ENCODE measurements at places on chromosomes 5 and 9.

GRCh38 chr5:61275841-61276240, 56.2 kb upstream of the ZSWIM6 start:
- no peak for DNase-seq

- no peak for DNase-seq
Observed at GRCh38 chr5:61327760-61328753, 4.0 kb upstream of the ZSWIM6 start.

DNA sequence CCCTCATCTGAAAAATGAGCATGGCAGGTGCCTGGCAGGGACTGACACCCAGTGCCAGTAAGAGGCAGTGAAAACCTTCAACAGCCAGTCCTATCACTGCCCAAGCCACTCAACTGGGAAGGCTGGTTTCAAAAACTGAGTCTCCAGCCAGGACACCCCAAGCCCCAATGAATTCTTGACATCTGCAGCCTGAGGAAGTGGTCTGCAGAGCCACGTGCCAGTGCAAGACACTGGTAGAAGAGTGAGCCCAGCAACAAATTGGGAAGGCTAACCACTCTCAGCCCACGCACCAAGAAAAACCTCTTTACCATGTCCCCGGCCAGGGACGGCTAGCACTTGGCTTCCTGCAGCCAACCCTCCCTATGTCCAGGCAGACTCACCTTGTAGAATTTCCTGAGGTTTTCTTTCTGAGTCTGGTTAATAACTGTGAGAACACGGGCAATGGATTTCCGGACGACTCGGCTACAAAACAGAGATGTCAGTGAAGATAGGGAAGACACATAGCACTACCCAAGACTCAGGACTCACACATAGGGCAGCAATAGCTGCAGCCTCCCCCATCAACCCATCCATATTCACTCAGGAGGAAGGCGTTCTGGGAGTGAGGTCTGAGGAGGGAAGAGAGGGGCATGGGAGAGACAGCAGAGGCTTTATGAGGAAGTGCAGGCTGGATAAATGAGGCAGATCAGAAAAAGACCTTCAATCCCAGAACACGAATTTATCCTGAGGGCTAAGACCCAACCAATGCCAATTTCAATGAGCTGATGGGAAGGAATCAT, 1.8 kb downstream of the RPL35 start:
- DNase-seq = no peak

GRCh38 chr9:88737031-88737430, 202.1 kb downstream of the NXNL2 start:
- DNase-seq = no peak

- no peak for DNase-seq
Observed at GRCh38 chr5:59038798-59039295, 456.0 kb downstream of the RAB3C start.

- DNase-seq = no peak
Observed at GRCh38 chr9:128635266-128636023, 21.2 kb downstream of the DYNC2I2 start.

- DNase-seq = no peak
Observed at GRCh38 chr5:80915716-80916115, 44.4 kb upstream of the RASGRF2 start.

- DNase-seq = no peak
Observed at GRCh38 chr5:139251281-139251687, 42.3 kb upstream of the MATR3 start.

- DNase-seq = no peak
Observed at GRCh38 chr5:37575541-37576489, 196.7 kb downstream of the WDR70 start.

GRCh38 chr5:68968429-68968828, 125.4 kb upstream of the SLC30A5 start:
- DNase-seq = no peak

- no peak for DNase-seq
Observed at GRCh38 chr5:141845371-141845851, 32.8 kb downstream of the PCDH1 start.

DNA sequence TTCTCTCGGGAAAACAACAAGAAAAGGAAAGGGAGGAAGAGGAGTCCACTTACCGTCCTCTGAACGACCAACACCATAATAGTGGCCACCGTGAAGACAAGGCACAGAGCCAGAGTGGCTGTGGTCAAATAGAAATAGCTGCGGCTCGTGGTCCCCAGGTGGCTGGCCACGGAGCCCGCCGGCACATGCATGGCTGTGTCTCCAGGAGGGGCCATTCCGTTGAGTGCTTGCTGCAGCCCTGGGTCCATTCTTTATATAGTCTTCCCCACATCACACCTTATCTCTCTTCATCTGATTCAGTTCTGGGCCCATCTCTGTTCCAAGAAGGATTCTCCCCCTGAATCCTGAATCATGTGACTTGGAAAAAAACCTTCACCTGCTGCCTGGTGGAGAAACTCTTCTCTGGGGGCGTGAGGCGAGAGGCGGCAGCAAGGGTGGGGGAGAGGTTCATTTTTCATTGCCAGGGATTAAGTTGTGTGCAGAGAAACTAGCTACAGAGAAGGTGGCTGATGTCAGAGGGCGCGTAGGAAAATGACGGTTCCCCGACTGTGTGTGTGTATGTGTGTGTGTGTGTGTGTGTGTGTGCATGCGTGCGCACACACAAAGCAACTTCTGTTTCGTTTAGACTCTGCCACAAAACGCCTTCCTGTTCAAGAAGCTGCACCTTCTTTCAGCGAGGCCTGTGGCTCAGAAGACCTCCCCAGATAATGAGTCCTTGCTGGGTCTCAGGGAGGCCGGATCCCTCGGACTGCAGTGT, at the start of gene TNFSF8:
Gene TNFSF8 (minus strand): TSS at position 536 of the 757 bp plus-strand sequence. CDS start 288 bp downstream, at position 248.
- DNase-seq = peak; percentile 64

- no peak for DNase-seq
Observed at GRCh38 chr5:156420665-156421064, 93.7 kb downstream of the SGCD start.

- no peak for DNase-seq
Observed at GRCh38 chr5:161546095-161546469, 443 bp downstream of the GABRB2 start.

DNA sequence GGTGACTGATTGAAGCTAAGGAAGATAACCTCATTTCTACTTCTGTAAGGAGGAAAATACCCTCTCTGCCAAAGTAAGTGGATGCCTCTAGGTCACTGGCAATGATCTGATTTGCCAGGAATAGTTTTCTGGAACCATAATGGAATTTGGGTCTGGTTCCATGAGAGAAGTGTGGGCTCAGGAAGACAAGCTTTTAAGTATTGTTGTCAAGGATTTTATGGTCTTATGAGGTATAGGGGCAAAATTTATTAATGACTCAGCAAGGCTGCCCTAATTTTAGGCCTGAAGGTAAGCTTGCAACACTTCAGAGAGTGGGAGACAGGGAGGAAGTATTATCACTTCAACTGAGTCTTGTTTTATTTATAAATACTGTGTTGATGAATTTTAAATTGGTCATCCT, 322.6 kb upstream of the ACTBL2 start:
- DNase-seq = no peak

- no peak for DNase-seq
Observed at GRCh38 chr9:89160806-89161205, 17.8 kb downstream of the SHC3 start.

DNA sequence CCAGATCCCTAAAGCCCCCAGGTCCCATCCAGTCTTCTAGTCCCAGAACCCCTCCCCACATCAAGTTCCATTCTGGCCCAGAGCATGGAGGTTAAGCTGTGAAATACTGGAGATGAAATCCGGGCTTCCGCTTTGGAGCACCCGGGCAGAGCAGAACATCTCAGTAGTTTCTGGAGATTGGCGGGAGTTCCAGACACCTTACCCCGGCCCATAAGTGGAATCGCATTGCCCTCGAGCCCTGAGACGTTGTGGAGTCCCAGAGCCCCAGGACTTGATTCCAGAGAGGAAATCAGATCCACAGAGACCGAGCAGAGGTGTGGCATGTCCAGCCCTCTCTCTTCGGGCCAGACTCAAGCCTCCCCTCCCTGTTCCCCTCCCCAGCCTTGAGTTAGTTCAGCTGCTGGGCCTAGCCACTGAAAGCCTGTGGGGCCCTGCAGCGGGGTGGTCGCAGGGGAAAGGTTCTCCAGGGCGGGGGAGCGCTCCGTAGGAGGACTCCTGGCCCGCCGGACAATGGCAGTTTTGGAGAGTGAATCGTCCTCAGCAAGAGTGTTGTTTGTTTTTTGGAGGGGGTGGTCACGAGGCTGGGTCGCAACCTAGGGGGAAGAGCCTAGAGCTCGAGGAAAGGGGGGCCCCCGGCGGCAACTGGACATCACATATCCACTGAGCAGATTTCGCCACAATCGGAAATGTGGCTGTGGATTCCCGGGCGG, 1.0 kb upstream of the PAX5 start:
- DNase-seq = no peak

GRCh38 chr5:8864053-8864452, 681.8 kb downstream of the SEMA5A start:
- DNase-seq = no peak

- DNase-seq = no peak
Observed at GRCh38 chr5:179192185-179192890, 132.2 kb downstream of the ZNF354C start.

DNA sequence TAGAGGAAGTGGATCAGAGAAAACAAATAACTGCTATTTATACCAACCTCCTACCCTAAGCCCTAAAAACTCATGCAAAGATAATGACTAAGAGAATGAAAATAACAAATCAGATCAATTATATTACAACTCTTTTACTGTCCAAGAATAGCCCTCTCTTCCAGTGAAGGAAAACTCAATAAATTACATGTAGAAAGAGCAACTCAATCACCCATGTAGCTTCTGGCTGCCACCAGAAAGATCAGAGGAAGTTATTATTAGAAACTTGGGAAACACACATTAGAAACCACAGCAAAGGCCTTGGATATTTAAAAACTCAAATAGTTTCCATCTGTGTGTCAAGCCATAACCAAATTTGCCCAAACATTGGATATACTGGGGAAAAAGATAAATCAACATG, 134.0 kb upstream of the TARS1 start:
- no peak for DNase-seq

All from stimulated activated CD4-positive, alpha-beta T cell treated with anti-CD3 and anti-CD28 coated beads, Interleukin-12 subunit alpha, Interleukin-12 subunit beta, amount 100 ng/mL, for 24 hours (primary cell).